Heart right ventricle (tissue), 16 donors: ENCODE measurements at places on chromosomes 11 and 22. TPM values are rescaled to one million over a fixed set of nuclear protein-coding genes. Genes with fewer than 3 reads are reported as not detected.

DNA sequence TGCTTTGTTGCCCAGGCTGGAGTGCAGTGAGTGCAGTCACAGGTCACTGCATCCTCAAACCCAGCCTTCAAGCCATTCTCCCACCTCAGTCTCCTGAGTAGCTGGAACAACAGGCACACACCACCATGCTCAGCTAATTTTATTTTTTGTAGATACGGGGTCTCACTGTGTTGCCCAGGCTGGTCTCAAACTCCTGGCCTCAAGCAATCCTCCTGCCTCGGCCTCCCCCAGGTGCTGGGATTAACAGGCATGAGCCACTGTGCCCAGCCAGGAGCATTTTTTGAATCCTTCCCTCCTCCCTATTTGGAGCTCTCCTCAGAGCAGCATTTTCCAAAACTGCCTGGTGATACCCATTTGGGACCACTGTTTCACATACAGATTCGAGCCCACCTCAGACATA, 77.2 kb downstream of the NCAPD3 start:
- no peak overlapping the region for H3K4me3 ChIP-seq
- H3K36me3 ChIP-seq: peaks cover 82% of the 10 kb centered on the region
- DNase-seq: no peak
- no peaks in the 10 kb centered on the region for H3K4me1 ChIP-seq
- H3K27me3 ChIP-seq: no peaks in the 10 kb centered on the region
- H3K27ac ChIP-seq: no peak overlapping the region

DNA sequence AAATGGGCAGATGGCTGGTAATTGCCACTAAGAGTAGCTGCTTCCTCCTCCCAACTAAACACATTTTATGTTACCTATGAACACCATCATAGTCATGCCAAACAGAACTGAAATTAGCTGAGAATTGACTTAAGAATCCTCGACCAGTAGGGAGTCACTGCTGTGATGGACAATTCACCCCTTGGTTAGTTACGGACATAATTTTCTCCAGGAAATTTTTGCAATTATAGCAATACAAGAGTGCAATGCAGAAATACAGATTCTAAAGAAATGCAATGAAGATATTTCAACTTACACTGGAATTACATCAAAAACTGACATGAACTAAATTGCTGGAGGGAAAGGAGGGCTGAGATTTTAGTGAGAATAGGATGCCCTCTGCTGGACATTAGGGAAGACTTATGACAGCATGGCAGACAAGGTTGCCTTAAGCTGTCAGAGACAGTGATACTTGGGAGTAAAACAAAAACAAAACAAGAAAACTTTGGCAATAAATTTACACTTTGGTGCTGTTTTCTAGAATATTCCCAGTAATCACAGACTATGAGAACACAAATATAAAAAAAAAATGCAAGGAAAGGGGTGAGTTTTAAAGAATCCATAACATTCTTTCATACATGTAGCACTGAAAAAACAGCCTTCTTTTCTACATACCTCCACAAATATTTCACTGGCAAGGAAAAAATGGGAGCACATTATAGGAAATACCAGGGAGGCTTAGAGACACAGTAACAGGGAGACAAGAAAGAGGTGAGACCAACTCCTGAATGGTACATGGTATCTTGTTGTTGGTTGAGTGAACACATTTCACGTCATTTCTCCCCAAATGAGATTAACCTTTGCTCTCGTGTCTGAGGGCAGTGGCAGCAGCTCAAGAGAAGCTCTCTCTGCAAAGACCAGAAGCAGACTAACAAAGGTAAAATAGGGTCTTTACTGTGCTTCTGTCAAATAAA, 11.2 kb upstream of the PPP2R1B start:
- no peaks in the 10 kb centered on the region for H3K27me3 ChIP-seq
- H3K27ac ChIP-seq: no peak overlapping the region
- H3K36me3 ChIP-seq: no peaks in the 10 kb centered on the region
- no peak overlapping the region for H3K4me3 ChIP-seq
- H3K4me1 ChIP-seq: peaks cover 4% of the 10 kb centered on the region
- DNase-seq: no peak

OLFML1 gene
- total RNA-seq: 4.6 TPM

TYR gene
- not detected for total RNA-seq

DNA sequence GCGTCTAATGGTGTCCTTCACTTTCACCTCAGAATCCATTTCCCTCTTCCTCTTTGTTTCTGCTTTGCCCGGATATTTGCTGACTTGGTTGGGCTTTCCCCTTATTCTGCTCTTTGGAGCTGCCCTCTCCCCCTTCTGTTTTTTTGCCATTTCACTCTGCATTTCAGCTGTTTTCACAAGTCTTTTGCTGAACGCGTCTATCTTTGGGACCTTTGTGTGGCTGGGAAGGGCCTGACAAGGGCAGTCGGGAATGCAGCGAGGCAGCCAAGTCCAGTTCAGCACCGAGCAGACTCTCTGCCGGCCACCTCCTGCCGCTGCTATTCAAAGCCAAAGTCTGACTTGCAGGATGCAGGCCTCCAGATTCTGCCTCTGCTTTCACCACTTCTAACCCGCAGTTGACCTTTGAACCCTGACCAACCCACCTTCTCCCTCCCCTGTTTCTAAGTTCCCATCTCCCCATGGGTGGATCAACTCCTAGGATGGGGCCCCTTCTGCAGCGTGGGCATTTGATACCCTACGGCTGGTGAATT, 38.2 kb downstream of the FEZ1 start:
- no peaks in the 10 kb centered on the region for H3K36me3 ChIP-seq
- no peaks in the 10 kb centered on the region for H3K27me3 ChIP-seq
- H3K4me1 ChIP-seq: no peaks in the 10 kb centered on the region
- H3K27ac ChIP-seq: peak overlapping the region; percentile 72

CHST1 gene
- 1.3 TPM for total RNA-seq

FLRT1 gene
- 0.42 TPM for total RNA-seq

DNA sequence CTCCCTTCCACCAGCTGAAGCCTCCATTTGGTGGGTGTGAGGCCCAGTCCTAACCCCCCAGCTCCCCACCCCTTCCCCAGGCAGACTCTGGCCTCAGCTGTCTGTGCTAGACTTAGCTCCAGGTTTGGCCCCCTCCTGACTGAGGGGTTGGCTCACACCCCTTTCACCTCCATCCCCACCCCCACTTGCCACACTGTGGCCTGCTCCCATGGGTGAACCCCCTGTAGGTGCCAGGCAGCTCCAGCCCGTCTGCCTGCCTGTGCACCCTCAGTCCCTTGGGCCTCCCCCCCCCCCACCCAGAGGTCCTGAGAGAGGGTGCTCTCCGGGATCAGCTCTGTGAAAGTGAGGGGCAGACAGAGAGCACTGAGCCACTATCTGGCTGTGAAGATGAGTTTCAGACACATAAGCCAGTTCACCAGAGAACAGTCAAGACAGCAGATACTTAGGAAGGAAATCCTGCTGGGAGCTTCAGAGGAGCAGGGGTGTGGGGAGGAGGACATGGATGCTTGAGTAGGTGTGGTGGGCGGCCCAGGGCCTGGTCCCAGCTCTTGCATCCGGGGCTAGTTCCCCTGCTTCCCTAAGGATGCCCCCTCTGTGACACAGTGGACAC, 36.2 kb downstream of the PPM1F start:
- peaks cover 13% of the 10 kb centered on the region for H3K36me3 ChIP-seq
- no peak for DNase-seq
- H3K27ac ChIP-seq: no peak overlapping the region
- H3K27me3 ChIP-seq: no peaks in the 10 kb centered on the region

- H3K4me3 ChIP-seq: no peak overlapping the region
- H3K4me1 ChIP-seq: no peaks in the 10 kb centered on the region
- no peak overlapping the region for H3K27ac ChIP-seq
- no peaks in the 10 kb centered on the region for H3K36me3 ChIP-seq
- H3K27me3 ChIP-seq: no peaks in the 10 kb centered on the region
- no peak for DNase-seq
Measured at GRCh38 chr11:41306431-41306830, 153.0 kb downstream of the LRRC4C start.

OR5P2 gene
- total RNA-seq: not detected

DNA sequence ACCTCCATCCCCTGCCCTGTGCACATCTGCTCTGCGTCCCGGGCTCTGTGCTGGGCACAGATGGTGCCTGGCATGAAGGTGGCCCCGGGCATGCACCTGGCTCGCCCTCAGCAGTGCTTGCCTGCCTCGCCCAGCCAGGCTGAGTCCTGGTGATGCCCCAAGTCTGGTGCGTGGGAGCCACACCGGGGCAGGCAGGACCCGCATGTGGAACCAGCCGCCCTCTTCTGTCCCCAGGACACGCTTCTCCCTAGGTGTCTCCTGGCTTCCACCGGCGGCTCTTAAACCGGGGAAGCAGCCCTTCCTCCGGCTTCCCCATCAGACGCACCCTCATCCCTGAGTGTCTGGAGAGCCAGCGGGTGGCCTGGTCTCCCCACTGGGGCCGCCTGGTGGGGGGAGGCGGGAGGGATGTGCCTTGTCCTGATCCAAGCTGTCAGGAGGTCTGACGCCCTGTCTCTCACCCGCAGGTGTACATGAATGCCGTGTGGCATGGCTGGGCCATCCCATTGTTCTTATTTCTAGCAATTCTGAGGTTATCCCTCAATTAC, 45.0 kb downstream of the GRAMD4 start:
- DNase-seq: no peak
- H3K4me1 ChIP-seq: peaks cover 13% of the 10 kb centered on the region
- H3K27me3 ChIP-seq: no peaks in the 10 kb centered on the region

- no peak overlapping the region for H3K4me3 ChIP-seq
- no peaks in the 10 kb centered on the region for H3K27me3 ChIP-seq
- no peaks in the 10 kb centered on the region for H3K36me3 ChIP-seq
- DNase-seq: no peak
- peak overlapping the region; percentile 38 for H3K27ac ChIP-seq
Measured at GRCh38 chr11:66115638-66116301, 45.7 kb downstream of the PACS1 start.

GRCh38 chr22:41596776-41597634, 7.4 kb upstream of the PMM1 start:
- no peaks in the 10 kb centered on the region for H3K27me3 ChIP-seq
- no peak overlapping the region for H3K4me3 ChIP-seq
- DNase-seq: peak; percentile 64
- H3K36me3 ChIP-seq: no peaks in the 10 kb centered on the region
- H3K4me1 ChIP-seq: peaks cover 10% of the 10 kb centered on the region

- no peak overlapping the region for H3K4me3 ChIP-seq
- no peaks in the 10 kb centered on the region for H3K36me3 ChIP-seq
- H3K27ac ChIP-seq: no peak overlapping the region
- H3K4me1 ChIP-seq: no peaks in the 10 kb centered on the region
Measured at GRCh38 chr11:124190298-124191139, 7.4 kb downstream of the OR10D3 start.

OR6T1 gene
- total RNA-seq: not detected

GSTT4 gene
- total RNA-seq: not detected

C22orf42 gene
- not detected for total RNA-seq

HEPACAM gene
- total RNA-seq: 0.12 TPM

GRCh38 chr22:25623310-25623734, 58.8 kb downstream of the GRK3 start:
- H3K36me3 ChIP-seq: no peaks in the 10 kb centered on the region
- DNase-seq: no peak
- H3K27ac ChIP-seq: no peak overlapping the region
- H3K4me3 ChIP-seq: no peak overlapping the region

- no peak for DNase-seq
- H3K27me3 ChIP-seq: no peaks in the 10 kb centered on the region
- H3K4me1 ChIP-seq: peaks cover 7% of the 10 kb centered on the region
- no peaks in the 10 kb centered on the region for H3K36me3 ChIP-seq
Measured at GRCh38 chr11:27411328-27411727, 48.3 kb upstream of the CCDC34 start.

GRCh38 chr11:75811485-75811884, 3.5 kb upstream of the UVRAG start:
- no peak for DNase-seq
- no peaks in the 10 kb centered on the region for H3K27me3 ChIP-seq
- no peak overlapping the region for H3K4me3 ChIP-seq

DNA sequence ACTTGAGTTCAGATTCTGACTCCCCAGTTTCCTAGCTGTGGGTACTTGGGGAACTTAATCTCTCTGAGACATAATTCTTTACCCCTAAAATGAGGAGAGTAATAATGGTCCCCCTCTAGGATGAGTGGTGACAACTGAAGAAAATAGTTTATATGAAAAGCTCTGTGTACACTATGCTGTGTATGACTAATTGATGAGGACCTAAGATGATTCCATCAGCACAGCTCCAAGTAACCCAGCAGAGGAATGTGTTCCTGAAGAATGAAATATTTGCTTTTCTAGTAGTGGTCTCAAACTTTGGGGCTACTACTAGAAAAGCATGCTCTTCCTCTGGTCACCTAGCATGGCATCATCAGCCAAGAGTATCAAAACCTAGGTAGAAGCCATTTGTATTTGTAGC, 217.3 kb upstream of the NARS2 start:
- DNase-seq: no peak
- H3K36me3 ChIP-seq: no peaks in the 10 kb centered on the region
- H3K4me1 ChIP-seq: no peaks in the 10 kb centered on the region
- H3K27ac ChIP-seq: no peak overlapping the region
- H3K27me3 ChIP-seq: no peaks in the 10 kb centered on the region

SPA17 gene
- 3.1 TPM for total RNA-seq

- no peak for DNase-seq
- no peaks in the 10 kb centered on the region for H3K27me3 ChIP-seq
- H3K4me3 ChIP-seq: no peak overlapping the region
- H3K27ac ChIP-seq: no peak overlapping the region
Measured at GRCh38 chr11:86511086-86511551, 136.4 kb downstream of the CCDC81 start.

NRXN2 gene
- total RNA-seq: 3.5 TPM

DNA sequence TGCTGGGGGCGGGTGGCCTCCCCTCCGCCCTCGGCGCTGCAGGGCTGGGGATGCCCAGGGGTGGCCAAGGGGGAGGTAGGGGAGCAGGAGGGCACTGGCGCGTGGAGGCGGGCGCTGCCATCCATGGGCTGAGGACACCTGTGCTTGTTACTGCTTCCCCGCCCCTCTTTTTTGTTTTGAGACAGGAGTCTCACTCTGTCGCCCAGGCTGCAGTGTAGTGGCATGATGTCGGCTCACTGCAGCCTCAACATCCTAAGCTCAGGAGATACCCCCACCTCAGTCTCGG, 683 bp upstream of the FADS3 start:
- peaks cover 29% of the 10 kb centered on the region for H3K4me1 ChIP-seq
- H3K36me3 ChIP-seq: no peaks in the 10 kb centered on the region

DNA sequence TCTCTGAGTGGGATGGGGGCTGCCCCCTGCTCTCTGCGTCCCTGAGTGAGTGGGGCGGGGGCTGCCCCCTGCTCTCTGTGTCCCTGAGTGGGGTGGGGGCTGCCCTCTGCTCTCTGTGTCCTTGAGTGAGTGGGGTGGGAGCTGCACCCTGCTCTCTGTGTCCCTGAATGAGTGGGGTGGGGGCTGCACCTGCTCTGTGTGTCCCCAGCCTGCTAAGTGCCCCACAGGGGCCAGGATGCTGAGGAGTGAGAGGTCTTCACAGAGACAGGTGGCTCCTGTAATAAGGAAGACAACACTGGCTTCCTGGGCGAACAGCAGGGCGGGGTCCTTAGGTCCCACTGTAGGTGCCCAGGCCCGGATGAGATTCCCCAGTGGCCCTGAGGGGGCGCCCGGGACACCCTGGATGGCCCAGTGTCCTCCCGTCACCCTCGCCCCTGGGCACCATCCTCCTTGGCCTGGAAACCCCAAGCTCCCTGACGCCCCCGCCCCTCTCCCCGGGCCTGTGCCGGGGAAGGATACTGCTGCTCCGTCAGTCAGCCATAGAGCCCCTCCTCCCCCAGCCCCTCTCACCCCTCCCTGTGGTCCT, 3.8 kb upstream of the CCDC188 start:
- H3K4me3 ChIP-seq: no peak overlapping the region
- H3K27ac ChIP-seq: no peak overlapping the region
- peaks cover 5% of the 10 kb centered on the region for H3K27me3 ChIP-seq

SLC5A1 gene
- 86.4 TPM for total RNA-seq
